ENCODE measurements at places on chromosomes 3 and 15.

GRCh38 chr3:26962492-26963360, 340.2 kb downstream of the LRRC3B start:
- no peak for DNase-seq

- no peak for DNase-seq
Measured at GRCh38 chr3:175620532-175620931, 761.4 kb downstream of the NAALADL2 start.

DNA sequence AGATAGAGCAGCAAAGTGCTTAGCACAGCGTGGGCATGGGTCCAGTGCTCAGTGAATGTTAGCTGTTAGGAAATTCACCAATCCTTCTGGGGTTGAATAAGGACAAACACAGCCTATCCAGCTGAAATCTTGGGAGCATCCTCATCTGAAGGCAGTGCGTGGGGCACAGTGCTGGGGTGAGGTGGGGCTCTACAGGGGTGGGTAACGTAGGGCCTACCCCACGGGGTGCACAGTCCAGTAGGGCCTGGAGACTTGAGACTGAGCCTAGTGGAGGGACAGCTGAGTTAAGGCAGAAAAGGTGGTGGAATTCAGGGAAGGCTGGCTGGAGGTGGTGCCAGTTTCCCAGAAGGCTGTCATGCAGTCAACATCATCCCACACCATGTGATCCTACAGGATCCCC, 73.0 kb downstream of the ISG20 start:
- no peak for DNase-seq

GRCh38 chr15:74043425-74044266, 38.7 kb downstream of the GOLGA6A start:
- no peak for DNase-seq

- DNase-seq: no peak
Measured at GRCh38 chr15:74543583-74543982, 2.6 kb downstream of the ARID3B start.

DNA sequence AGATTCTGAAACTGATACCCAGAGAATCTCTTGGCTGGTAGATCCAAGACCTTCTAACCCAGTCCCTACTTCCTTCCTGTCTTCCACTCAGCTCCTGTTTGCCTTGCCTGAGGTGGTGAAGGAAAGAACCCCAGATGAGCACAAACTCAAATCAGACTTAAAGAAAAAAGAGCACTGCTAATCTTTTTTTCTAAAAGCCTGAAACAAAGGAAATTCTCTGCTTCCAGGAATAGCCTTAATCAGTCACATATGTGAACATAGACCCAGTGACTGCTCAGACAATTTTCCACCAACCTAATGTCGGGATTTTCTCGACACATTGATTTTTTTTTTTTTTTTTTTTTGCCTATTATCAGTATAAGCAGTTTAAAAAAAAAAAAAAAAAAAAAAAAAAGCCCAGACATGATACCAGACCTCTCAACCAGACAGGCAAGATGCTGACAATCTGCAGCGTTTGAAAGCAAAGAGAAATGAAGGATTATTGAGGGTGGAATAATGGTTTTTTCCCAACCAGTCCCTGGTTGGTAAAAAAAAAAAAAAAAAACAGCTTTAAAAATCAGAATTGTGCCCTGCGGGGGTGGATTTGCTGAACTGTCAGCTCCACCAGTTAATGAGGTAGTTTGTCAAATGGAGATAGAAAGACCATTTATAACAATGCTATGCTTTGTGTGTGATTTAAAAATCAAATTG, 256.8 kb upstream of the RARB start:
- no peak for DNase-seq

GRCh38 chr3:170397685-170398084, 21.0 kb upstream of the CLDN11 start:
- no peak for DNase-seq

- no peak for DNase-seq
Measured at GRCh38 chr15:40991355-40991754, 38.1 kb downstream of the CHAC1 start.

DNA sequence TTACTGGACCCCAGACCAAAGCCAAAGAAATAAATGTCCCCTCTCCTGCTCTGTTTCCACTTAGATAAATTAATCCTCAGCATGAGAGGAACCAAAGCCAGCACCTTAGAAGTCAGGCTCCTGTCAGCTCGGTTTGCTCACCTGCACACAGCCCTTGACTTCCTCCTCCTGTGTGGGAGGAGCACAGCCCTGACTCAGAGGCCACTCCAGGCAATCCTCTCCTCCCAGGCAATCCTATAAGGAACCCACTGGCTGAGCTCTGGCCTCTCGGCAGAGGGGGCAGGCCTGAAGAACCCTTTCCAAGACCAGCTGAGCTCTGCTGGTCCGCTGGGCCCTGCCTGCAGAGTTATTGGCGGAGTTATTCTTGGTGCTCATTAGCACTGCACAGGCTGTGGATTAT, 30.8 kb downstream of the LIPC start:
- no peak for DNase-seq

- no peak for DNase-seq
Measured at GRCh38 chr15:77181305-77182074, 110.6 kb upstream of the TSPAN3 start.

GRCh38 chr3:193240850-193241706, at the start of gene PLAAT1:
Gene PLAAT1 (plus strand): TSS chr3:193241222. CDS start chr3:193255651, 14,429 bp downstream.
- DNase-seq: no peak

- no peak for DNase-seq
Measured at GRCh38 chr3:7275396-7275795, 414.5 kb downstream of the GRM7 start.

- no peak for DNase-seq
Measured at GRCh38 chr15:32096916-32097617, 66.8 kb downstream of the CHRNA7 start.

DNA sequence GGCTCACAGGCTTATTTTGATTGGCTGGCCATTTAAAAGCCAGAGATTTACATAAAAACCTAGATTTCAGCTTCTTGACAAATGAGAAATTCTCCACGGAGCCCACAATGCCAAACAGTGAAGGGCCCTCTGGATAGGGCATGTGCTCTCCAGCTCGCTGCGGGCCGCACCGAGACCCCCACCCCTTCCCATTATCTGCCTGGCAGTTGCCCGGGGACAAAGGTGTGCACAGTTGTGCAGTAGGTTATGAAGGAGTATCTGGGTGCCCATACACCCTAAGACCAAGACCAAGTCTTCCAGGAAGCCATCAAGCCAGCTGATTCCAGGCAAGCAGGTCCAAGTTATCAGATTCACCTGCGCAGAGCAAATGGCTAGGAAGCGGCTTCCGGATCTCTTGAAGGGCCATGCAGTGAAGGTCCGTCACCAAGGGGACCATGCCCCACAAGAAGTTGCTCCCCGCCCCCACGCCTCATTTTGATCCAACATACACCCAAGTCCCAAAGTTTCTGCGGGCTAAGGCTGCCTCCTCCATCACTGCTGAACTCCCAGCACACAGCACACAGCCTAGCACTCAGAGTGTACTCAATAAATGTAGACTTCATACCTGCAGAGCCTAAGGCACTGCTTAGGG, 1.3 kb downstream of the MRPS25 start:
- DNase-seq: no peak

DNA sequence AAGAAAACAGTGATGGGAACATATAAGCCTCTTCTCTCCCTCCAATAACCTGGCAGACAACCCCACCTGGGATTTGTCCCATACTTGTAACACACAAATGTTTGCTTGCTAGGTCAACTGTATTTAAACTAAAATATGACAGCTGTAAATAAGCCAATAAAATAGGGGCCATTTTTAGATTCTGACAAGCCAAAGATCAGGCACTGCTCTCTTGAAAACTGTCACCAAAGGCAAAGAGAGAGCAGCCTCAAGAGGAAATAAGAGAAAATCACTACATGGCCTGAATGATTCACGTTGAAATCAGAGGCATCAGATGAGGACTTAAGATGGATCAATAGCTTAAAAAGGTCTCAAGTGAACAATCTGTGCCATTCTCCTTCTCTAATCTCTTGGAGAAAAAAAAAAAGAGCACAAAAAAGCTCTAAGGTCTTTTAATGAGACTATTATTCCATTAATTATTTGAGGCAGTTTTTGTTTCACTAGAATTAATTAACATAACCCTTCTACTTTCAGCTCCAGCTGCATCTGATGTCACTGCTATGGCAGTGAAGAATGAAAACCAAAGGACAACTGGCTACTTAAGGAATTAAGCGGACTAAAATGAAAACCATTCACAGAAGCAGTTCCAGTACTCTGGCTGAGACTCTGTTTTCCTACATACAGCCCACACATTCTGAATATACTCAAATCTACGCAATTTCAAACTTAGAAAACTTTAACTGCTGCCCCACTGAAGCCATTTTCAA, 19.0 kb downstream of the MYO5A start:
- no peak for DNase-seq

GRCh38 chr15:45799508-45799907, 164.7 kb downstream of the SQOR start:
- no peak for DNase-seq

- no peak for DNase-seq
Measured at GRCh38 chr15:74377831-74378766, 10.7 kb upstream of the CYP11A1 start.

DNA sequence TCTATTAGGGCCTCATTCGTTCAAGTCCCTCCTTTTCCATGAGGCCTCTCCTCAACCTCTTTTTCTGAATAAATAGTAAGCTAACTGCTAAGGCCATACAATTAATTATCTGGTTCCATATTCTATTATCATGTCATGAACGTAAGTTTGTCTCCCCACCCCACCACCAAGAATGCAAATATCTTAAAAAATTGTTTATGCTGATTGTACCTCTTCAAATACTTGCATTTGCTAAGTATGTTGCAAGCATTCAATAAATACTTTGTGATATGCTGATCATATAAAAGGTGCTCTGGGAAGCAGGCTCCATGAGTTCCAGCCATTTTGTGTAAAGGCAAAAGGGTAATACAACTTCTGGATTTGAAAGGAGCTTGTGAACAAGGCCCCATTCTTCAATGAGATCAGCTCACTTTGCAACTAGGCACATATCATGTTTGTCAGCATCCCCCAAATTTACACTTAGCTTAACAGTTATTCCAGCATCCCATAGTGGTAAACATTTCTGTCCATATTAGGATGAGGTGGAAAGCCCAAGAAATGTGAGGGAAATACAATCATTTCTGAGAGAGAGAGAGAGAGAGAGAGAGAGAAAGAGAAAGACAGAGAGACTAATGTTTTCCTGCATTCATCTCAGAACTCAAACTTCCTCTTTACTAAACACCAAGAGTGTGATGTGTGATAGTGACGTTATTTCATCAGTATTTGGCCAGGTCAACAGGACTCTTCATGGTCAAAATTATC, 33.2 kb downstream of the SLC12A8 start:
- no peak for DNase-seq

DNA sequence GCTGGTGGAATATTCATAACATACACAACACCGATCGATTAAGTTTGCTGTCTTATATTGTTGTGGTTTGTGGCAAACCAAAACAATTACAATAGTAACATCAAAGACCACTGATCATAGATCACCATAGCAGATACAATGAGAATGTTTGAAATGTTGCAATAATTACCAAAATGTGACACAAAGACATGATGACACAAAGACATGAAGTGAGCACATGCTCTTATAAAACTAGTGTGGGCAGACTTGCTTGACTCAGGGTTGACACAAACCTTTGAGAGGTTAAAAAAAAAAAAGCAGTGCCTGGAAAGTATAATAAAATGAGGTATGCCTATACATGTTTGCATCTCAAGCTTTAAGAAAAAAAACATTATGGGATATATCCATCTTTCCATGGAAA, 130.3 kb downstream of the NR1I2 start:
- no peak for DNase-seq

- no peak for DNase-seq
Measured at GRCh38 chr15:91947683-91948608, 94.4 kb downstream of the SLCO3A1 start.

DNA sequence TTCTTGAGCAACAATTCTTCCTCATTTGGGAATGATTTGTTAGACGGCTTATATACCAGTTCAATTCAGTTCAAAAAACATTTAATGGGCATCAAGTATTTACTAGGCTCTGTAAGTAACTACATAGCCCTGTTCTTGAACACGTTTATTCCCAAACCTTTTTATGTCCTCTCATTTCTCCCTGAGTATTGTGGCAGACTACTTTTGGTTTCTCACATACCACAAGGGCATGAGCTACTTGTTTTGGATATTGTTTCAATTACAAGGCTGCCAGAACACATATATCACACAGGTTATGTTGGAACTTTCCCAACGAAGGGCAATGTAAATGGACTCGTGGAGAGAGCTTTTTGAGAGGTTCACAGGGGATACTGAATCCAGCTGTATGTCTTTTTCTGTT, 363.8 kb upstream of the NAALADL2 start:
- no peak for DNase-seq

- DNase-seq: no peak
Measured at GRCh38 chr15:98943601-98944151, 63.9 kb downstream of the PGPEP1L start.

- DNase-seq: no peak
Measured at GRCh38 chr3:185362850-185363661, at the start of gene MAP3K13. Gene MAP3K13 (plus strand): TSS chr3:185363136. CDS start chr3:185428582, 65,446 bp downstream.

DNA sequence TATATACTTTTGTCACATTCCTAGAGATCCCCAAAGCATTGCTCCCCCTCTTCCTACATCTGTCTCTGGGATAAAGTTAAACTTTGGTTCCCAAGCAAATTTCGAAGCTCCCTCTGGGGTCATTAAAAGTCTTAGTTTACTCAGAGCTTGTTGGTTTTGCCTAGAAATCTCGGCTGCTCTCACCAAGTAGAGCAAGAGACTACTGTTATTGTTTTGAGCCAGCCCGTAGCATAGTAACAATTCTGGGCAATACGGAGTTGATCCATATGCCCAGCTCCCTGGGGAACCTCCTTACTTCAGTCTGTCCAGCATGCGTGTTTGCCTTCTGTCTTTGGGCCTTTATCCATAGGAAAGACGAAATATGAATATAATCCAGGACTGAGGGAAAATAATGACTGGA, 10.0 kb upstream of the P3H2 start:
- DNase-seq: no peak

DNA sequence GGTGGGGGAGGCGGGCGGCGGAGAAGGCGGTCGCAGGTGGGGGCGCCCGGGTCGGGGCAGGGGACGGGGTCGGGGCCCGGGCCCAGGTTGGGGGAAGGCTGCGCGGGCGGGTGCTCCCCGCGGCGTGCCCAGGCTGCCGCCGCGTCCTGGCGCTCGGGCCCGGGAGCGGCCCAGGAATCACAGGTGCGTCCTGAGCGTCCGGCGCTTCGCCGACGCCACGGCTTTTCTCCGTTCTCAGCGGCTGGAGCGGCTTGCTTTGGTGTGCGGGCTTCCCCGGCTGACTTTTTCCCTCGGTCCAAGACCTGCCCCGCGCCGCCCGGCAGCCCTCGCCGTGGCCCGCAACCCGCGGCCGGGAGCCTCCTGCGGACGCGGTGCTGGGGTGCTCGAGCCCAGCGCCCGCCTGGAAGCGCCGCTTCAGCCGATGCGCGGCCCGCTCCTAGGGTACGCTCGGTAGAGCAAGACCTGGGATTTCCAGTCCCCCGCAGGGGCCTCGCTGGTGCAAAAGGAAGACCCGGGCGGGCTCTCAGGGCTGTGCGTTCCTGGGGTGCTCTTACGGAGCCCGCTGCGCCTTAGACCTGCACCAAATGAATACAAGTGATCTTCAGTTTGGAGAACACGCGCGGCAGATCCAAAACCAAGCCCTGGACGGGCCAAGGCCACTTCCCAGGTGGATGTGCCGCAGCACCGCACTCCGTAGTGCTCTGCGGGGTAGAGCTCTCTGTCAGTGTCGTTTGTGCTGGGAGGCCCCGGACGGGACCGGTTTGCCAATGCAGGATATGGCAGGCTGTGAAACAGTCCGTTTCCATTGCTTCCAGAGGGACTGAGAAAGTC, 639 bp downstream of the NIPA1 start:
- DNase-seq: no peak
